ENCODE measurements at places on chromosomes 5 and 9.

GRCh38 chr9:135224286-135224877 is 136.9 kb downstream of the OLFM1 start:
- DNase-seq, result no peak

- peak; percentile 97 for DNase-seq
Observed at GRCh38 chr9:81787747-81788632, 98.6 kb upstream of the TLE1 start.

DNA sequence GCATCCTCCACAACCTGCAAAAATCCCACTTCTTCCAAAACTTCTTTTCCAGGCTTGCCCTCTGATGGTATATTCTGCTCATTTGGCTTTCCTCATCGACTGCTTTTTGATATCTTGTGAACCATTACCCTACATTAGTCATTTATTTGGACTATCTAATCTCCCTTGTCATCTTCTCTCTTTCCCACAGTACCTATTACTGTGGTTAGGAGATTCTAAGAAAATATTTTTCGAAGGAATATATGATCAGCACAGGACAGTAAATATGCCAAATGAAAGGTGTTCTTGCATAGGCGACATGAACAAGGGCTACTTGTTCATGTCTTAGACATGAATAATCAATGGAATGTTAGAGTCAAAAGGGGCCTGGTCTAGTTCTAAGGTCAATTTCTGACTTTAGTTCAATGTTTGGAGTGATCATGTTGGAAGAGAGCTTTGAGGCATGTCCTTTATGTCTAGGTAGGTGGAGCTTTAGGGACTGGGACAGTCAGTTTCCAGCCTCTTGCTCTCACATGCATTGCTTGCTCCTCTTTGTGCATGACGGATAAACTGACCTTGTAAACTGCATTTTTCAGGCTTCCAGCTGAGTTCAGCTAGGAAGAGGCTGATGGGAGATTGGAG is 243.4 kb upstream of the RPS23 start:
- DNase-seq, result no peak

DNA sequence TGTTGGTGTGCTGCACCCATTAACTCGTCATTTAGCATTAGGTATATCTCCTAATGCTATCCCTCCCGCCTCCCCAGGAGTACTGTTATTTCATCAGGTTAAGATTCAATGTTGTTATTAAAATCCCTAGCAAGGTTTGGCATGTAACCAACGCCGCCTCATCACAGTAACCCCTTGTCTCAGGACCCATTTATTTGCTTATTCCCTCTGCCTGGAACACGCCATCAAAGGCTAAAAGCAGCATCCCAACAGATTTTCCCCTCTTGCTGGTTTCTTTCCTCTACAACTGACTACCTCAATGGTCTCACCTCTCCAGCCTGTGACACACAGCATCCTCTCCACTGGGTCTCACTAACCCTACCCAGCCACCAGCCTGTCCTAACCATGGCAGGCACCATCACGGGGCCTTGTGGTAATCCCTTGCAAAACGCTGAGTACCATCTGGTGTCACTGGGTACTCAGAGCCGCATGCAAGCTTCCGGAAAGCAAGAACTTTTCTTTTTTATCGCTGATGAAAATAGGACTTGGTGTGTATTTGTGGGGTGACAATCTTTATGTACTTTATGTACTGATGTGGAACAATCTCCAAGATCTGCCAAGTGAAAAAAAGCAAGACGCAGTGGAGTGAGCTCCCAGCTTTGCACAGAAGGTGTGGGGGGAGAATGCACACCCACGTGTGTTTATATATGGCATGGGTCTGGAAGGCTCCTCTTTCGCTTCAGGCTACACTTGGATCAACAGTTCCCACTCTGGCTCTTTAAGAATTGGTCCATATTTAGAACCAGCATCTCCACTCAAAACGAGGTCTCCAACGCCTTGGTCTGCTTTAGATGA is 6.1 kb downstream of the RPS14 start:
- no peak for DNase-seq

GRCh38 chr9:98575379-98576346 is 133.1 kb downstream of the GABBR2 start:
- peak; percentile 87 for DNase-seq

GRCh38 chr5:82211855-82212572 is 66.1 kb downstream of the RPS23 start:
- no peak for DNase-seq

- peak; percentile 40 for DNase-seq
Observed at GRCh38 chr9:134325096-134325812, 1.0 kb upstream of the RXRA start.

DNA sequence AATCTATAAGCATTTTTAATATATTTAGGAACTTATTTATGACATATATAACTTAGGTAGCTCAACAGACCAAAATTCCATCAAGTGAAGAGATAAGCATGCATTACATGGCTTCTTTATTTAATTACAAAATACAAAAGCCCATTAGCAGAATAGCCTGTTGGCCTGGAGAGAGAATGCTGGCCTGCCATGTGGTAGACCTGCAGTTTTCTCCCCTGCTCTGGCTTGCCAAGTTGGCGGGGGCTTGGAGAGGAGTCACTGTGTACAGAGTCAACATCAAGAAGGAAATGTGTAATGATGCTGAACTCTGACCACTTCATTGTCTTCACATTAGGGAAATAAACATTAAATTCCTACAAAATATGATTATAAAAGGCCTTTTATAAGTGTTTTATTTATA is 69.8 kb upstream of the CNTLN start:
- peak; percentile 48 for DNase-seq

- DNase-seq, result no peak
Observed at GRCh38 chr5:139962445-139962844, 80.7 kb downstream of the NRG2 start.

GRCh38 chr9:122377241-122378164 is 6.7 kb downstream of the PTGS1 start:
- DNase-seq, result no peak

DNA sequence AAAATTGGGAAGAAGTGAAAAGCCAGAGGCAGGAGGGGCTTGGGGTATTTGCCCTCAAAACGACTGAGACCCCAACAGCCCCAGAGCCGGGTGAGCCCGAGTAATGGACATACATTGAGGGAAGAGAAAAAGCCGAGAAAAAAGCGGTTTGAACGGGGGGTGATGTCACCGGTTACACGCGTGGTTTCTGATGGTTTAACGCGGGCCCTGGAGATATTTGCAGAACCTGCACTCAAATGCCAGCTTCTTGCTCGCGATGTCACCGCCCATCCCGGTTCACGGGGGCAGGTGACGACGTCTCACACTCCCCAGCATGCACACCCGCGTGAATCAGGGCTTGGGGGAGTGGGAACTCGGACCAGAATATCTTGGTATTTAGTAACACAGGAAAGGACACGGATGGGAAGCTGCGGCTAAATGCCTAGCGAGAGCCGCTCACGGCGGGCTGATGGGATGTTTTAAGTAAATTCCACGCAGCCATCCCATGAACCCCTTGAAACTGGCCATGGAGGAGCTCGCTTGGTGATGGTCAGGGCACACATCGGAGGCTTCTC is 102.0 kb upstream of the RAPGEF1 start:
- no peak for DNase-seq

GRCh38 chr5:122390694-122391093 is 78.7 kb downstream of the SNCAIP start:
- DNase-seq, result no peak

GRCh38 chr5:151775025-151775606 is 3.4 kb downstream of the G3BP1 start:
- no peak for DNase-seq

DNA sequence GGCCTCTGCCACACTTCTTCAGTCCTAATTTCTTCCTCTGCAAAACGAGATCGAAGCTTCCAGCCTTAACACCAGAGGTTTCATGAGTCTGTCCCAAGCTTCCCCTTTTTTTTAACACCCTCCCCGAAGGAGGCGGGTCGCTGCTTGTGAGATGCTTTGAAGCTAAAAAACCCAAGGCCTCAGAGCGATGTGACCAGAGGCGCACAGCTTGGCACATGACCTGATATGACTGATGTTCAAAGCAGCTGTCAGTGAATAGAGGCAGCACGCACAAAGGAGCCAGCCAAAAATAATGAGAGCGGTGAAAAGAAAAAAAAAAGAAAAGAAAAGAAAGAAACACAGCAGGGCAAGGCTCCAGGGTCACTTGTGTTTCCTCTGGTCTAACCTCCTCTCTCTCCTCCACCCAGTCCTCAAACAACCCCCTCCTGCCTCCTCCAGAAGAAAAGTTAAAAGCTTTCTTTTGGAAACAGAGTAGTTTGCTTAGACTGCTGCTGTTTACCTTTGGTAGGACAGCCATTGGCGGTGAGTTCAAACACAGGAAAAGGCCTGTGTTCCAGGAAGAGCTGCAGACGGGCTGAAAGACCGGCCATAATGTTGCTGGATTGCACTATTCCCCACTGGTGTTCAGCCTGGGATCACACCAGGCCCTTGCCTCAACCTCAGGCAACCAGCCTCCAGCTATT is 10.9 kb upstream of the ZNF366 start:
- DNase-seq, result no peak

- no peak for DNase-seq
Observed at GRCh38 chr5:170300361-170301013, 2.9 kb upstream of the LCP2 start.

GRCh38 chr5:131394128-131394527 is 130.3 kb downstream of the CDC42SE2 start:
- DNase-seq, result peak; percentile 75

DNA sequence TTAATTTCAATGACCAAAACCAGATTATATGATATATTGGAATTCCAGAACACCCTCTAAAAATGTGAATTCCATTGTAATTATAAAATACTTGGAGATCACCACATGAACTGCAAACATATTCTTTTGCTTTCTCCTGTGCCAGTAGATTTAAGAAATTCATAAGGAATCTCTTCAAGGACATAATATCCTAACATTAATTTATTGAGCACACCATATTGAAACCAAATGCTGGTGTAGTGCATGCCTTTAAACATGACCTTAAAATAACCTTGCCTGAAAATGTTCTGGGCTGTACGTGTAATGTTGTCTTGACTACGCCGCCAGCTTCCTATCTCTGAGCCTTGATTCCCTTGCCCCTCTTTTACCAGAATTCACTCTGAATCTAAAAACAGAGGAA is 205.0 kb upstream of the ACTBL2 start:
- no peak for DNase-seq

DNA sequence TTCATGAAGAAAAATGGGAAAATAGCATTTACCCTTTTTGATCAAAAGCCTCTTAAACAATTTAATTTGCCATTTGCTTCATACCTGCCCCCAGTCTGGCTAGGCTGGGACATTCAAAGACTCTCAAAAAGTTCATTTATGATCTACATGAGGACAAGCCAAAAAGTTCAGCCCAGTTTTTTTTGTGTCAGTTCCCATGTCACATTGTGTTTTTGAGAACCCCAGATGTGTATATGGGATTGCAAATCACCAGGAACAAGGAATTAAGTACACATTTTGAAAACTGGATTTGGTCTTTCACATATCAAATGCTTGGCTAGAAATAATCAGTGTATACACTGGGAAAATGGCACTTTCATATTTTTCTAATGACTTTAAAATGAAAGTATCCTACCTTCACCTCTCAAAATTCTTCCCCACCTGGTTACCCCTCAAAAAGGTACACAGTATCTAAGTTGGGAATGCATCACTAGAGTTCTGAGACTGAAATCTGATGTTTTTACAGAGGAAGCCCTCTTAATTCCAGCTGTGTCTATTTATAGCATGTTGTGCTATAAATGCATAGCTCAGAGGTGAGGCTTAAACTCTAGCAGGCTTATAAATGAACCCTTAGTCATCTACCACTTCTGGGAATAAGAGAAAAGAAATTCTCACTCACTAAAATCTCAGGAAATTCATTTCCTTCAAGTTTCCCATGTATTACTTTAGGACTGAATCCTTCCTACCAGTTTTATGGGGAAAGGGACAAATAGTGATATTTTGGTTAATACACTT is 9.3 kb downstream of the STOM start:
- peak; percentile 82 for DNase-seq

DNA sequence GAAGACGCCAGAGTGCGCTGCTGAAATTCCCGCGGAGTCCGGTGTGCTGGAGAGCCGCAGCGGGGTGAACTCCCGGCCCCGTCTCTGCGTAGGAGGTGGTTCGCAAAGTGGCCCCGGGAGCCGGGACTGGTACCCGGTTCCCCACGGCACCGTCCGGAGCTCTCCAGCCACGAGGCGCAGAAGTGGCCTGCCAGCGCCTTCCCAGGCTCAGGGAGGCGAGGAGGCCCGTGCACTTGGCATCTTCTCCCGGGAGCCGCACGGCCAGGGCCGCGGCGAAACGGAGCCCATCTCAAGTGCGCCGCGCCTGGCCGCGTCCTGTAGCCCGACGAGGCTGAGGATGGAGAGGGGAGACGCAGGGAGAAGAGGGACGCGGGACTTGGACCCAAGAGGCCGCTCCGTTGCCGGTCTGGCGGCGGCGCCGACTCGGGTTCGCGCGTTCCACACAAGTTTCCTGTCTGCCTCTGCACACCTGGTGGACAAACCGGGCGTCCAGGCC is 1.1 kb upstream of the IRX1 start:
- no peak for DNase-seq

- DNase-seq, result no peak
Observed at GRCh38 chr5:15518786-15519185, 18.8 kb downstream of the FBXL7 start.

- peak; percentile 14 for DNase-seq
Observed at GRCh38 chr5:82991678-82992323, 85.4 kb downstream of the TMEM167A start.

DNA sequence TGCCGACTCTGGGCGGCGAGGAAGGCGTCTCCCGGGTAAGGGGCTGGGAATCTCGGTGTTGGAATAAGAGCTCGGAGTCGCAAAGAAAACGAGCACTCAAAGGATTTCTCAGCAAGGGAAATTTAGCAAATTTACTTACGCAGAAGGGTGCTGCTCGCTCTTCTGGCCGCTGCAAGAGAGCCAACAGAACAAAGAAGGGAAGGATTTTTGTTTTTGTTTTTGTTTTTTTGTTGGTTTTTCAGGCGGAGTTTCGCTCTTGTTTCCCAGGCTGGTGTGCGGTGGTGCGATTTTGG is 279 bp downstream of the GTF3C5 start:
- DNase-seq, result no peak

DNA sequence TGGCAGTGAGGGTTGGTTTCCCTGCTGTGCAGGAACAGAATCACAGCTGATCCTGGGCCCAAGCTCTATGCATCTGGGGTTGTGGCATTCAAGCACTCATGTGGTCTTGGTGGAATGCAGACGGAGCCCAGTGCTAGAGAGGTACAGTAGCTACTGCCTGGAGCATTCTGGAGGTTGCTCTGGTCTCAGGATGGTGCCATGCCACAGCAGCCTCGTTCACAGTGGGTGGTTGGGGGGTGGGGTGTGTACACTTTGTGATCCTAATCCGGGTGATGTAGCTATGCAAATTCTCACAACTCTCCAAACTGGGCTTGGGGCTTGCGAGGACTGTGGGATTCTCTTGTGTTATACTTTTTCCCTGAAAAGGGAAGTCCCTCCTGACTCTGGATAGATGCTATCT is 45.2 kb downstream of the FGD3 start:
- no peak for DNase-seq

DNA sequence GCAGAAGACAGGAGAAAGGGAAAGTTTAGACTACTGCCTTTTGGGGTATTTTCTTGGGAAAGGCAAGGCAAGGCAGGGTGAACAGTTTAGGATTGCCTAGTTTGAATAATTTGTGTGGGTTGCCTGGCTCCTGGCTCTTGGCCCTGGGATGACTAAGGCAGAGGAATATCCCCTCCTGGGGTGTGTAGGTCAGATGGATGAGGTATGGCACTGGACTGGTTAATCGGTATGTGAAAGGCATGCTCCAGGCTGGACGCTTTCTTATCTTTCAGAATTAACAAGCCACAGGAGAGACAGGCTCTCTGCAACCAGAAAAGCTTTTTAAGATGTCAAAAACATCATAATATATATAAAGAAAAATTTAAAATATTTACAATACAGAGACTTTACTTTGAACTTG is 58.6 kb downstream of the STARD4 start:
- peak; percentile 15 for DNase-seq

- DNase-seq, result peak; percentile 24
Observed at GRCh38 chr9:85420750-85421149, 321.0 kb downstream of the AGTPBP1 start.
